ENCODE measurements at places on chromosomes 13 and 19. TPM values are rescaled to one million over a fixed set of nuclear protein-coding genes. Genes with fewer than 3 reads are reported as not detected.

Gene PROSER1
- total RNA-seq: 16.3 TPM

Gene SRRM5
- total RNA-seq: not detected

Gene FAM124A
- 21.0 TPM for total RNA-seq

Gene FAM216B
- total RNA-seq: not detected

All from stomach (tissue), 19 donors.